Right kidney (tissue), 9 donors: ENCODE measurements at places on chromosomes 16 and 17.

DNA sequence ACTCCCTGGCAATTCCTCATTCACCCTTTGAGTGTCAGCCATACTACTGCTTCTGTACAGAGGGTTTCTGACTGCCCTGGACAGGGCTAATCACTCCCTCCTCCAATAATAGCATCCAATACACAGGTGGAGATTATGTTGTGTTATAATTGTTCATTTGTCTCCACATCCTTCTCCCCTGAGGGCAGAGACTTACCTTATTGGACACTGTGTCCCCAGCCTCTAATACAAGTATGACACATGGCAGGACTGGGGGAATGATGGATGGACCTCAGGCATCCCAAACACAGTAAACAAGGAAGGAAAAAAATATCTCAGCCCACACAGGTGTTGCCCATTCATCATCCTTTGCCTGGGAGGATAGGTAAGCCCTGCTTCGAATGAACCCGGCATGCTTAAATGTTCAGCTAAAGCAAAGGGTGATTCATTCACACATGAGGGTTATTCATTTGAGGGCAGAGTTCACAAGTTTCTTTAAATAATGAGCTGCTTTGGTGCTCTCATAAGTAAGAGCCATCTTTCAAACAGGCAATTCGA, 34.8 kb downstream of the MMD start:
- DNase-seq: no peak

GRCh38 chr17:18381953-18382245, 4.3 kb downstream of the EVPLL start:
- no peak for DNase-seq

DNA sequence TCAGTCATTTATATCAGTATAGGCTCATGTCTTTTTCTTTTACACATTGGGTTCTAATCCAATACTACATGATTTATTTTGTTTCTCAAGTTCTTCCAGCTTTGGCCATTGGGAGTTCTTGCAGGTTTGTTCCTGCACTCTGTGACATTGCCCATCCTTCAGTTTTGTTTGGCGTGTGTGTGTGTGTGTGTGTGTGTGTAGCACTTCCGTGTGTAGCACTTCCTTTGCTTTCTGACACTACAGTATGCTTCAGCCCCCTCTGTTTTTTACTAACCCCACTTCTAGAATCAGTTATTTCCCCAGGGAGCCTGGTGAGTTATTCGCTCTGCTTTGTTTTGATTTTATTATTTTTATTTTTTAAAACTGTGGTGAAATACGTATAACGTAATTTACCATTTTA, 75.6 kb upstream of the LGALS9 start:
- DNase-seq: no peak

DNA sequence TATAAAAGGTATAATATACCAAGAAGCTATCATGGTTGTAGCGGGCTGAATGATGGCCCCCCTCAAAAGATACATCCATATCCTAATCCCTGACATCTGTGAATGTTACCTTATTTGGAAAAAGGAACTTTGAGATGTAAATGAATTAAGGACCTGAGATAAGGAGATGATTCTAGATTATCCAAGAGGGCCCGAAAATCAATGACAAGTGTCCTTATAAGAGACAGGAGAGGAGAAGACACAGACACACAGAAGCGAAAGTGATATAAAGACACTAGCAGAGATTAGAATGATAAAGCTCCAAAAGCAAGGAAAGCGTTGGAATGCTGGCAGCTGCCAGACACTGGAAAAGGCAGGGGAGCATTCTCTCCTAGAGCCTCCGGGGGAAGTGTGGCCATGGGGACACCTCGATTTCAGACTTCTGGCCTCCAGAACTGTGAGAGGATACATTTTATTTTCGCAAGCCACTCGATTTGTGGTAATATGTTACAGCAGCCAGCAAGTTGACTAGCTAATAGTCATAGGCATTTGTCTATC, 12.5 kb upstream of the GP1BA start:
- no peak for DNase-seq

DNA sequence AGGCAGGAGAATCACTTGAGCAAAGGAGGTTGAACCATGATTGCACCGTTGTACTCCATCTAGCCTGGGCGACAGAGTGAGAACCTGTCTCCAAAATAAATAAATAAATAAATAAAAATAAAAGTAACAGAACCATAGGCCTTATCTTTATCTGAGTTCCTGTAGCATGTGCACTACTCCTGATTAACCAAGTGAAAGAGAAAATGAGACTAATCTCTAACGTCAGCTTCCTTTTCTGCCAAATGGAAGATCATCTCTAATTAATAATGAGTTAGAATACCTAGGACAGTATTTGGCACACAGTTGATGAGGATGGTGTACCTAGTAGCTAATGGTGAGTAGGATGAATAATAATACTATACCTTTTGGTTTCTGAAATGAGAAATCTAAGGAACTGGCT, 520.4 kb downstream of the WWOX start:
- no peak for DNase-seq

GRCh38 chr16:87229230-87230188, 87.7 kb downstream of the C16orf95 start:
- no peak for DNase-seq

- DNase-seq: no peak
These were observed 665.2 kb upstream of the CDH8 start for GRCh38 chr16:62701426-62701825.

GRCh38 chr16:75629132-75629531, 6.1 kb upstream of the ADAT1 start:
- DNase-seq: no peak

GRCh38 chr17:48294020-48294805, 135.8 kb downstream of the SKAP1 start:
- no peak for DNase-seq

- DNase-seq: no peak
These were observed 161.4 kb upstream of the CHMP6 start for GRCh38 chr17:80830020-80830780.

- no peak for DNase-seq
These were observed 8.5 kb upstream of the CRHR1 start for GRCh38 chr17:45775576-45776011.

GRCh38 chr16:81940781-81941560, 70.3 kb downstream of the SDR42E1 start:
- no peak for DNase-seq

DNA sequence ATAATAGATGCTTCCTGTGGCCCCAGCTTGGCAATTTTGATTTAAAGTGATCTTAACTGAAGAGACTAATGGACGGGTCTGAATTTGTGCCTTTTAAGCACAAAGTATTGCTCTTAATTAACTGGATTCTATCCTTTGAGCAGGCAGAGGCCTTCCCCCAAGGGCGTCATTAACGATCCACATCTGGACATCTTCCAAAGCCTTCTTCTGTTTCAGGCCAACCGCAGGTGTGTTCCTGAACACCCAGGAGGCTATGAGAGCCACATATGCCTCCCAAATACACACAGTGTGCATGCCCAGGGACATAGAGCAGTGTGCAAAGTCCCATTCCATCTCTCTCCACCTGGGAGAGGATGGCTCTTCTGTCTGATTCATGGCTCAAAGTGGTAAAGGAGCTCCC, 42.3 kb downstream of the MAPT start:
- DNase-seq: no peak

DNA sequence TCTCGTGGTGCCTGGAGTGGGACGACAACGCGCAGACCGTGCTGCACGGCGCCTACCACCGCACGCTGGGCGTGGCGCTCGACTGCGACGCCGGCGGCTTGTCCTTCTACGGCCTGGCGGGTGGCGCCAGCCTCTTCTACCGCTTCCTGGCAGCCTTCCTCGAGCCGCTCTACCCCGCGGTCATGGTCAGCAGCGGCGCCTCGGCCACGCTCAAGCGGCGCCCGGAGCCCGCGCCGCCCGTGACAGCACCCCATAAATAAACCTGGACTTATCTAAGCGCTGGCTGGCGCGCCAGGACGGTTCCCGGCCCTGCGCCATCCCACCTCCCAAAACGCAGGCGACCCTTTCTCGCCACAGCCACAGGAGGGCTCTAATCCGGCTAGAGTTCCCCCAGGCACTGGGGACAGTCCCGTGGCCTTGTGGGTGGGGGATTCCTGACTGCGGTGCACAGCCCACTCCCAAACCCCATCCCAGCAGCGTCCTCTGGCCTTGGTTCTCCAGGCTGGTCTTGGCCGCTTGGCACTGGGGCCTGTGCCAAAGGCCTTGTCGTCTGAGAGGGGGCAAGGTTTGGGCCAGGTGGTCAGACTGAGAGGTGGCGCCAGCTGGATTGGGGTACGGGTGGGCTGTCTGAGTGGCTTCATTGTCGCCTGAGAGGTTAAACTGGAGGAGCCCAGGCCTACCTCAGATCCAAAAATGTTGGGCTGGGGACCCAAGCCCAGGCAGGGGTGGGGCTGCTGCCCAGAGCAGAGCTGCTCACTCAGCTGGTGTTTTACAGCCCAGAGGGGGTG, 10.1 kb upstream of the SLC16A5 start:
- DNase-seq: peak; percentile 88
